Stimulated activated CD4-positive, alpha-beta T cell treated with anti-CD3 and anti-CD28 coated beads, Interleukin-15, amount 100 ng/mL, for 48 hours (primary cell): ENCODE measurements at places on chromosomes 4 and X.

GRCh38 chr4:66219401-66219800, 549.1 kb upstream of the EPHA5 start:
- DNase-seq, result no peak

DNA sequence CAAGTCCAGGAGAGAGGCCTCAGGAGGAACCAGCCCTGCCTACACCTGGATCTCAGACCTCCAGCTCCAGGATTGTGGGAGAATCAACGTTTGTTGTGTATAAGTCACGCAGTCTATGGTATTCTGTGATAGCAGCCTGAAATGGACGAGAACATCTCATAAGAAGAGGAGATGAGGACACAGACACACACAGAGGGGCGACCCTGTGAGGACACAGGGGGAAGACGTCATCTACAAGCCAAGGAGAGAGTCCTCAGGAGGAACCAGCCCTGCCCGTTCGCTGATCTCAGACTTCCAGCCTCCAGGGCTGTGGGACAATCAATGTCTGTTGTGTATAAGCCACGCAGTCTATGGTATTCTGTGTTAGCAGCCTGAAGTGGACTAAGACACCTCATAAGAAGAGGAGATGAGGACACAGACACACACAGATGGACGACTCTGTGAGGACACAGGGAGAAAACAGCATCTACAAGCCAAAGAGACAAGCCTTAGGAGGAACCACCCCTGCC, 20.3 kb downstream of the P2RY8 start:
- DNase-seq, result no peak

GRCh38 chr4:114132830-114133229, 153.4 kb upstream of the ARSJ start:
- no peak for DNase-seq

DNA sequence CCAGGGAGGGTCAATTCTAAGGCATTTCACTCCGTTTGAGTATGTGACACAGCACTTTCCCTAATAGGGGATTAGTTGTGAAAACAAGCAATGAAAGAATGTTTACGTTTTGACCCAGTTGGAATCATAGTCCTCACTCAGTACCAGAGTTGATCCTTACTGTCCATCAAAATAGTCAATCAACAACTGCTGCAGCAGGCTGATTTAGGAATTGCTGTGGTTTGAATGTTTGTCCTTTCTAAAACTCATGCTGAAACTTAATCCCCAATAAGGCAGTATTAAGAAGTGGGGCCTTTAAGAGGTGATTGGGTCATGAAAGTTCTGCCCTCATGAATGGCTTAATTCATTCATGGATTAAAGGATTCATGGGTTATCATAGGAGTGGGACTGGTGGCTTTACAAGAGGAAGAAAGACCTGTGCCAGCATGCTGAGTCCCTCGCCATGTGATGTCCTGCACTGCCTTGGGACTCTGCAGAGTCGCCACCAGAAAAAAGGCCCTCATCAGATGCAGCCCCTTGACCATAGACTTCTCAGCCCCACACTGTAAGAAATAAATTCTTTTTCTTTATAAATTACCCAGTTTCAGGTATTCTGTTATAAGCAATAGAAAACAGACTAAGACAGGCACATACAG, 3.1 kb upstream of the FBXL5 start:
- DNase-seq, result no peak

- no peak for DNase-seq
These were observed 178.4 kb upstream of the BMP3 start for GRCh38 chr4:80852061-80852460.

GRCh38 chr4:147049946-147050345, 104.3 kb upstream of the TTC29 start:
- DNase-seq, result no peak

GRCh38 chrX:107659768-107660167, 31.5 kb downstream of the PRPS1 start:
- DNase-seq, result no peak

DNA sequence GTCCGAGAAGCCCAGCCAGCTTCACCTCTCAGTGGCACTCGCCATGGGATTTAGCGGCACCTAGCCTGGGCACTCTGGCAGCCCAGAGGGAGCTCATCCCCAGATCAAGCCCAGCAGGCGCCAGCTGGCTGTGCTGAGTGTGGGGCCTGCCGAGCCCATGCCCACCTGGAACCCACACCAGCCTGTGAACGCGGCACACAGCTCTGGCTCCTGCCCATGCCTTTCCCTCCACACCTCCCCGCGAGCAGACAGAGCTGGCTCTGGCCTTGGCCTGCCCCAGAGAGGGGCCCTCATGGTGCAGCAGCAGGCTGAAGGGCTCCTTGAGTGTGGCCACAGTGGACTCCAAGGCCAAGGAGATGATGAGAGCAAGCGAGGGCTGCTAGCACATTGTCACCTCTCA, 38.0 kb upstream of the AADAT start:
- no peak for DNase-seq

GRCh38 chr4:3334316-3334715, 41.5 kb downstream of the RGS12 start:
- DNase-seq, result no peak

DNA sequence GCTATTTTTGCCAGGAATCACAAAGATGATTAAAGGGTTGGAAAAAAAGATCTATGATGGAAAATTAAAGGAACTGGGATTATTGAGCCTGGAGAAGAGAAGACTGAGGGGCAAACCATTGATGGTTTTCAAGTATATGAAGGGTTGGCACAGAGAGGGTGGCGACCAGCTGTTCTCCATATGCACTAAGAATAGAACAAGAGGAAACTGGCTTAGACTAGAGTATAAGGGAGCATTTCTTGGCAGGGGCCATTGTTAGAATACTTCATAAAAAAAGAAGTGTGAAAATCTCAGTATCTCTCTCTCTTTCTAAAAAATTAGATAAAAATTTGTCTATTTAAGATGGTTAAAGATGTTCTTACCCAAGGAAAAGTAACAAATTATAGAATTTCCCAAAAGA, 75.1 kb downstream of the NPNT start:
- DNase-seq, result no peak

DNA sequence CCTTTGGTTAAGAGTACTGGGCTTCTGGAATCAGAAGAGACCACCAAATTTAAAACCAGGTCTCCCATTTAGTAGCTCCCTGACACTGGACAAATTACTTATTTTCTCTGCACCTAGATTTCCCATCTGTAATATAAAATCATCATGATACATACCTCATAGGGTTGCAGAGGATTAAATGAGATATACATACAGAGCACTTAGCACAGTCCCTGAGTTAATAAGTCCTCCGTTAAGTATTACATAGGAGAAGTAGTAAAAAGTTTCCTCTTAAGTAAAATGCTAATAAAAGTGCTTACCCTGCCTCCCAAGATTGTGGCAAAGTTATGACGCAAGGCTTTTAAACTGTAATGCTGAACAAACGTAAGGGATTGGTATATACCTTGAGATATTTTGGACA, 539 bp upstream of the CHIC1 start:
- DNase-seq, result no peak

- DNase-seq, result no peak
These were observed 393.5 kb downstream of the KCNIP4 start for GRCh38 chr4:21555083-21555482.

GRCh38 chr4:119040694-119041185, 94.9 kb upstream of the MYOZ2 start:
- no peak for DNase-seq
